Left forelimb (tissue), 1 donor: ENCODE measurements at places on chromosomes 12 and 14.

- no peak for DNase-seq
Observed at GRCh38 chr12:94898388-94898787, 105.1 kb downstream of the NDUFA12 start.

DNA sequence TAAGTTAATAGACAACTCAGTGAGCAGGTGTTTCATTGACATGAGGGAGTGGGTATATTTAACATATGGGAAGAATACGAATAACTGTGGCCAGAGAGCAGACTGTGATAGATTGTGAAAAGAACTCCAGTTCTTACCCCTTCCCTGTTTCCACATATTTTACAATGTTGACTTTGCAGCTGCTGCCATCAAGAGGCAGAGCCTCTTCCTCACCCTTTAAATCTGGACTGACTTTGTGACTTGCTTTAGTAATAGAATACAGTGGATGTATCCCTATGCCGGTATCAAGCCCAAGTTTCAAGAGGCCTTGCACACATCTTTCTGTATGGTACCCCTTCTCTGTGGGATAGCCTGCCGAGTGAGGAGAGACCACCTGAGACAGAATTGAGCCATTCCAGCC is 356.7 kb downstream of the ETNK1 start:
- DNase-seq: no peak

- no peak for DNase-seq
Observed at GRCh38 chr12:94874518-94875302, 128.8 kb downstream of the NDUFA12 start.

DNA sequence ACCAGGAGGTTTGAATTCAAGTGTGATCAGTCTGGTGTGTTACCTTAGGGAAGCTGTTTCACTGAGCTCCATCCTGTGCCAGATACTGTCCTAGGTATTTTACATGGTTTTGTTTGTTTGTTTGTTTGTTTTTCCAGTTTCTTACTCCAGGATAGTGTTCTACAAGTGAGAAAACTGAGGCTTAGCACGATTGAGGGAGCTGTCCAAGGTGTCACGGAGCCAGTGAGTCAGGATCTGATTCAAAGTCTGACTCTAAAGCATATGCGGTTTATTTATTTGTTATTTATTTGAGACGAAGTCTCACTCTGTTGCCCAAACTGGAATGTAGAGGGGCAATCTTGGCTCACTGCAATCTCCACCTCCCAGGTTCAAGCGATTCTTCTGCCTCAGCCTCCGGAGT is 79.7 kb upstream of the GNG2 start:
- no peak for DNase-seq

DNA sequence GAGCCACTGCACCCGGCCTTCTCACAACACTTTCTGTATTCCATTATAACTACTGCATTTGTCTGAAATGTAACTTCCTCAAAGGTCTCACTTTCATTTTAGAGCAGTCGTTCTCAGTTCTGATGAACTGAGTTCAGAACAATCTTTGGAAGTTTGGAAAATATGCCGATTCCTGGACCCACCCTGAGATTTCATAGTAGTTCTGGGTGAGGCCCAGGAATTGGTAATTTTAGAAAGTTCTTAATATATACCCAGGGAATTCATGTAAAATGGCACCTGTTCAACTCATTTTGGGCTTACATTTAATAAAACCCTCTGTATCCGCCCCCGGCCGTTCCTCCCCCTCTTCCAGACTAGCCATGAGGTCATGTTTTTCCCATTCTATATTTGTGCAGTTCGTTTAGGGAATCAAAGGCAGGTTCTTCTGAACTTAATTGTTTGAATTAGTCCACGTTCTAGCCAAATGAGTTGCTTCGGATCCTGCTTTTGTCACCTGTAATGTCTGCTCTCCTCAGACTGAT is 5.9 kb downstream of the GSG1 start:
- DNase-seq: no peak

- no peak for DNase-seq
Observed at GRCh38 chr12:130636370-130636769, 79.7 kb downstream of the RIMBP2 start.

DNA sequence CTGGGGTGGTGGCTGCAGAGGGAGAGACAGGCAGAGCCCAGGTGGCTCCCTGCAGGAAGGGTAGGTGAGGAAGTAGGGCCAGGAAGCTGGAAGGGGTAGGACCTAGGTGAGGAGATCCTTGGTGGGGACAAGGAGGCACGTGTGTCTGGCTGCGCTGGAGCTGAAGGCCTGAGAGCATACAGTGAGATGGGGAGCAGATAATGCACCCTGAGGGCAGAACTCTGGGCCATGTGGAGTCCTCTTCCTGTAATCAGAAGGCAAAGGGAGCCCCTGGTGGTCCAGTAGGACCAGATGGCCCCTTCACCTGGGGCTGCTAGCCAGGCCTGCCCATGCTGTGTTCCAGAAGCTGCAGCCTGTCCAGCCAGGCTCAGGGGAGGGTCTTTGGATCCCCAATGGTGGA is 15.3 kb upstream of the KRT80 start:
- DNase-seq: no peak

DNA sequence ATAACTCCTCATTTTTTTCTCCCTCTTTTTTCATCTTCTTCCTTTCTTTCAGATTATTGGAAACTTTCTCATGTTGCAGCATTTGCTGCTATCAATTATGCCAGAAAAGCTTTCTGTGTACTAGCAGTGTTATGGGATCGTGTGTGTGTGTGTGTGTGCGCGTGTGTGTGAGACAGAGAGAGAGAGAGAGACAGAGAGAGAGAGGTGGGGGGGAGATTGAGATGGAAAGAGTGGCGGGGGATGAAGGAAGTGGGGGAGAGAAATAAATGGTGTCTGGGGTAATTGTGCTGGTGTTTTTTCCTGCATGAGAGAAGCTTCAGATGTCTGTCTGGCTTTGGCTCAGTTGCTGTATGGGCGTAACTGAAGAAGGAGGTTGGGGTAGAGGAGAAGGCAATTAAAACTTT is 268.9 kb downstream of the RAD51B start:
- peak; percentile 67 for DNase-seq

DNA sequence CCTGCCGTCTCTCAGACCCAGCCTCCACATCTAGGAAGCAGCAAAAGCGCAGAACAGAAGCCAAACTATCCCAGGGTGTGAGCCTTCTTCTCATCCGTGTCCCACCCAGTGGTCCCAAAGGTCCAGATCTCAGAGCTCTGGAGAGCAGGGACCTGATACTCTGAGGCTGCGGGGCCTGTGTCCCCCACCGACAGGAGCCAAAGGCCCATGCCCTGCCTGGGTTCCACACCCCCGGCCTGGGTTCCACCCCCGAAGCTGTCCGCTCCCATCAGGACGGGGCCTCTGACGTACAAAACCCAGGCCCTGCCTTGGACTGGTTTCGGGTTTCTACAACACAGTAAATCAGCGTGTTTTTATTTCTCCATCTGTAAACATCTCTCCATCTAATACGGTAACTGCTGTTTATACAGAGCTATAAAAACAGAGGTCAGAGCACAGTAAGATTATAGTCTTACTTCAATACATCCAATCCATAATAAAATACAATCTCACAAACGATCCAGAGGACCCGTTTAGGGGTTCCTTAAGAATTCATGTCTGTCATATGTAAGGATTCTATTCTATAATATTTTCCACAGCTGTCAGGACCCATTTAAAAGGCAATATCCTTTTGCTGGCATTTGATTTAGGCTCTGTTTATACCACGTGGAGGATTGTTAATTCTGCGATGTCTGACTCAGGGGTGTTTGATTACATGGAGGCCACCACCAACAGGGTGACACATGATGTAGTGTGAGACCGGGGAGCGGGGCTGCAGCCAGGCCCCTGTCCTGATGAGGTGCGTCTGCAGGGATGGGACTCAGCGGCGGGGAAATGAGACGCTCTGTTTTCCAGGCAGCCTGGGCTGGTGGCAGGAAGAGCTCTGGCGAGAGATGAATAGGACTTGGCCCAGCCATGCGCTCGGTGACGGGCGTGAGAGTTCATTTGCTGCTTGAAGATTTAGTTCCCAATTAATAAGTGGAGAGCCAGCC is 110.3 kb downstream of the DICER1 start:
- peak; percentile 67 for DNase-seq

- no peak for DNase-seq
Observed at GRCh38 chr12:71546322-71546861, 106.8 kb downstream of the LGR5 start.
